ENCODE measurements at places on chromosomes 5 and 9.

DNA sequence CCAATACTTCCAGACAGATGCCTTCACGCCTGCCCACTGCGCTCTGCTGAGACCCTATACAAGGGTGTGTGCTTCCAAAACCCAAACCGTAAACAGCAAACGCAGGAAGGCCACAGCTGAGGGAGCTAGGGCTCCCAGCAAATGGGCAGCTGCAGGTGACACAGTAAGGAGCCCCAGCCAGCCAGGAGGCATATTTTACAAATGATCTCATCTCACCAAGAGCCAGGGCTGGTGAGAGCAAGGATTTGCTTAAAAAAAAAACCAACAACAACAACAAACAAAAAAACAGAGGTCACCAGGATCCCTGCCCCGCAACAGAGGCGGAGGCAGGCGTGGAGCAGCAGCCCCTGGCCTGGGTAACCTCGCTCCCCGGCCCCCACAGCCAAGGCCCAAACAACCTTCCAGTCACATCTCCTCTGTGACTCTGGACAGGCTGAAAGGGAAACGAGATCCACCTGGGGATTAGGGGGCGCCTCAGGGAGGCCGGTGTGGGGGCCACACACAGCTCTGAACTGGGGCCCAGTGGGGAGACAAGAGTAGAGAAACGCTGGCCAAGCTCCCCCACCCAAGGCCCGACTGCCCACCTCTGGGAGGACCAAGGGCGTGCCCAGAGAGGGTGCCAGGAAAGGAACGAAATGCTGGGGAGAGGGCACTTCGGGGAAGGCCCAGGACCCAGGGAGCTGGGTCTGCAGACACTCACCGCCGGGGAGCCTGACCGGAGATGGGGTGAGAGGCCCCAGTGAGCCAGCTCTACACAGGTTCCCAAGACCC, 3.3 kb downstream of the NACC2 start:
- no peak for DNase-seq

DNA sequence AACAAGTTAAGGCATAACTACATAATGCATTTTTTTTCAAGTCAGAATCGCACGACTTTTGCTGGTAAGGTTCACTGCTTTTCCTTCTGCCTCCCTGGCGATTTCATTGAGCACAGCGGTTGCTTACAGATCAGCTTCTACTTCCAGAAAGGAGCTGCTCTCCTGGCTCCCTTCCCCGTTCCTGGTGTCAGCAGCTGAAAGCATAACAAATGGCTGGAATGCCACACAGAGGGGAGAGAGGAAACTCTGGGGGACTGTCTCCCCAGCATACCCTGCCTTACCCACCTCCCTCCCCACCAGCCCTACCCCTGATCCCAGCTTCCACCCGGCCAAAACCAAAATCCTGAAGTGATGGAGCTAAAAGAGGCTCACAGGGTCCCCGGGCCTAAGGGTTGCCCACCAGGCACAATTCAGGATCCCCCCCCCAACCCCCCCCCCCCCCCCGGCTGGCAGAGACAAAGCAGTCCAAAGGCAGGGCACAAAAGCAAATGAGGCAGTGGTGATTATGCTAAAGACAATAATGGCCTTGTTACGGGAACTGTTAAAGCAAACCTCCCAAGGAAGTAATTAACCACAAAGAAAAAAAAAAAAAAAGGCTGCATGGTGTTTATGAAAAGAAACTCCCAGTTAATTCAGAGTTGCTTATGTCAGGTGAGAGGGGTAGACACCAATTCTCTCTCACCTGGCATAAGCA, 126.1 kb upstream of the WWC1 start:
- DNase-seq: no peak

DNA sequence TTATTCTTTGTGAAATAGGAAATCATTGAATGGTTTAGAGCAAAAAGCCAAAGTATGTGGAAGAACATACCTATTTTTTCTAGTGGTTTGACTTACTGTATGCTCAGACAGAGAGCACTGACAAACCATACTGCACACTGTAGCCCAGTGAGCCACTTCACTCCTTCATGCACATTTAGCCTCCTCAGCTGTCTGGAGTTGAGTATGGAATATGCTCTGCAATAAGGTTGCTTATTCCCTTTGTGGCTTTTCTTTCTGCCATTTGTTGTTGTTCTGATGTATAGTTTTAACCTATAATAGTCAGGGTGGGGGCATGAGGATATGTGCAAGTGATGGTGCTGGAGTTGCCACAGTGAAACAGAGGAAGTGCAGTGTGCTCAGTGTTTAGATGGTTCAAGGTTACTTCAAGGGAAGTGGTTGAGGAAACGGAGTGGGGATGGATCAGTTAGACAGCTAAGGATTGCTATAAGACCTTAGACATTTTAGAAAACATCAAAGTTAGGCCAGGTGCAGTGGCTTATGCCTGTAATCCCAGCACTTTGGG, 100.7 kb downstream of the CDC42SE2 start:
- no peak for DNase-seq

- DNase-seq: no peak
Measured at GRCh38 chr5:150266871-150267291, 22.7 kb downstream of the CAMK2A start.

GRCh38 chr9:18274693-18275092, 199.3 kb upstream of the ADAMTSL1 start:
- peak; percentile 37 for DNase-seq

DNA sequence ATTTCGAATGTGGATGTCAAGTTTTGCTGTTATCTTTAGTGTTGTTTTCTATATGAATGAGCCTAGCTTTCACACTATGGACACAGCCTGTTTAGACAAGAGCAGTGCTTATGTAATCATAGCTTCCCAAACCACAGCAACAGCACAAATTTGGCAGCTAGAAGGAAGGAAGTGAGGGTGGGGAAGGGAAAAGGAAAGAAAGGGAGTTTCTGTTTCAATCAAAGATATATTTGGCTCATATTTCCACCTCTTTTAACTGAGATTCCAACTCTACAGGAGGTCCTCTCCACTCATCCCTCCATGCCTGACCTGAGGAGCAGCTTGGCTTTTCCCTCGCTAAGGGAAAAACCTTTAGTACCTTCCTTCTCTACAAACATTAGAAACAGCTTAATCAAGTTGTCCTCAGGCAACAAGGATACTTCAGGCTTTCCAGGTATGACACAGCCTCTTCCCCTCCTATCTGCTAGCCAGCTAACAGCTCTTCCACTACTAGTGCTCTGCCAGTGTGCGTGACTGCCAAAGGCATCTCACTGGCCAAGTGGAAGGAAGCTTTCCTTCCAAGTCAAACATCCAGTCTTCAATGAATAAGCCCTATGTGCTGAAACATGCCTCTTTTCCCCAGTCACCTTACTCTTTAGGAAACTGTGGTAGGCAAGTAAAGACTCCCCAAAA, 268.6 kb upstream of the PTGER4 start:
- no peak for DNase-seq

GRCh38 chr9:70588999-70589398, 174.5 kb upstream of the KLF9 start:
- no peak for DNase-seq

DNA sequence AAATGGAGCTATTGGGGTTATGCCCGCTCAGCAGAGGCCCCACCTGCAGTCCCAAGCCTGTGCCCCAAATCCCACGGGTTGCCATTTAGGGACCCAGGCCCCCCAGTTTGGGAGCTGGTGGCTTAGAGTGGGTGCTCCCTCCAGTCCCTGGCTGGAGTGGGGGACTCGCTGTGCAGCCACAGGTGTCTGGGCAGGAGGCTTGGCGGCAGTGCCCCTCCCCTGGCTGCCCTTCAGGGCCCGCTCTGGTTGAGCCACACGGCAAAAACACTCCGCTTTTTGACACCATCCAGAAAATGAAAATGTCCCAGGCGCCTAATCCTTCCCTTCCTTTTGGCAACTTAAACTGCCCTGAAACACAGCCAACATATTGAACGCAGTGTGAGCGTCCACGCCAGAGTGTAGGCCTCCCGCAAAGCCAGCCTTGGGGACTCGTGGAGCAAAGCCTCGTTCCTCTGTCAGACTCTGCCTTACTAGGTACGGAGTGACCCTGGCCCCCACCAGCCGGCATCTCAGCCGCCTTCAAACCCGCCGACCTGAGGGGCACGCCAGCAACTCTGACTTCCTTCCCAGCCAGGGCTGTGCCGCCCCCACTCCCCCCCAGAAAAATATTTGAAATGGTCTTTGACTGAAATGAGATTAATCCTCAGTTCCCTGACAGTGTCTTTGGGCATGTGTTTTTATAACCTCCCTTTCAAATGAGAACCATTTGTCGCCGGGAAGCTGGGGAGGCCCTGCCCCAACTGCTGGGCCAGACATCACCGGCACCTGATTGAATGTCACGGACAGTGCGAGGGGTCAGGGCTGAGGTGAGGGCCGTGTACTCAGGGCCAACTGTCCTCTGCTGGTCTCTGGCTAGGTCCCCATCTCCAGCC, 98.5 kb upstream of the LMX1B start:
- no peak for DNase-seq

DNA sequence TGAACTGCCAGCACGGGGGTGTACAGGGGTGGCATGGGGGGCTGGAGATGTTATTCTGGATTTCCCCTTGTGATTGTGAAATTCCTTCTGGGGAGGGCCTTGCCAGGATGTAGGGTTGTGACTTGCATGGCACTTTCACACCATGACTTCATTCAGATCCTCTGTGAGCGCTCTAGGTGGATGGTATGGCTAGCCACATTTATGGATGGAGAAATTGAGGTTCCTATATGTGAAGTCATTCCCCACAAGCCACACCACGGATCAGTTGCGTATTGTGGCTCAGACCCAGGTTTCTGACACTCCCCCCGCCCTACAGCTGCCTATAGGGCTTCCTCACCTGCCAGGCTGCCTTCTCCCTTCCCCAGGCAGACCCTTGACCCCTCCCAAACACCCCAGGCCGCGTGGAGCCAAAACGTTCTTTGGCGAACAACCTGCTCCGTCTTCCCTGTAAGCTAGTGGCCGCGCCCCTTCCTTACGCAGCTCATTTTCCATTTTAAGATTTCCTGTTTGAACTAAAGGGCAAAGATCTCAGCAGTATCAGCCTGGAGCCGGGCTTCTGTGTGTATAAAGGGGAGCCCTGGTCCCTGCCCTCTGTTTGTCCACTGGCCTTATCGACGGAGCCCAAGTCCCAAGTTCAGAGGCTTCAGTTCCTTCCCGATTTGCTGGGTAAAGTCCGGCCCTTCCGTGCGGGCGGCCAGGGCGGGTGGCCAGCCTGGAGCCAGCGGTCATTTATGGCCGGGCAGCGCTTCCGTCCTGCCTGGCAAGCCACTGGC, 97.8 kb upstream of the KLF4 start:
- no peak for DNase-seq

- DNase-seq: no peak
Measured at GRCh38 chr9:93467062-93467416, 13.7 kb upstream of the FAM120AOS start.

- DNase-seq: no peak
Measured at GRCh38 chr5:170591054-170591453, 87.2 kb downstream of the KCNIP1 start.

DNA sequence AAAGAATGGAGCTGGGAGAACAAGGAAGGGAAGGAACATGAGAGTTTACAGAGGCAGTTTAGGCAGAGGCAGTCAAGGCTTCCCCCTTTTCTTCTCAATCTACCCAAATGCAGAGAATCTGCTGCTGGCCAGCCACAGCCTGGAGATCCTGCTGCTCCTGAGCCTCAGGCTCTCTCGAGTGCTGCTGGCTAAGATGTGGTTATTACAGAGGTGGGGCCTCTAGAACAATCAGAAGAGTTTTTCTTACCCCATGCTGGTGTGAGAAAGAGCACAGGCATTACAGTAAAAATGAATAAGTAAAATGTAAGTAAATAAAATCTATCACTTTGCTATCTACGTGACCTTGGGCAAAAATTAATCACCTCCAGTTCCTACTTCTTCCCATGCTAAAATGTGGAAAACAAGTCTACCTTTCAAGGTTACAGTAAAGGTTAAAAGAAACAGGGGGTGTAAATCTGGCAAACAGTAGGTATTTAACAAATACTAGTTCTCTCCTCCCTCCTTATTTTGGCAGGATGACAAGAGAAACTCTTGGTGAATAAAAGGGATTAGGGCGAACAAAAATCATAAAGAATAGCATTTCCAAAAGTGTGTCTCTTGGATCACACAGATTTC, 31.1 kb downstream of the FBXW11 start:
- DNase-seq: peak; percentile 36

- peak; percentile 59 for DNase-seq
Measured at GRCh38 chr5:59209758-59210359, 627.0 kb downstream of the RAB3C start.

- DNase-seq: no peak
Measured at GRCh38 chr5:33146881-33147280, 293.9 kb upstream of the TARS1 start.

DNA sequence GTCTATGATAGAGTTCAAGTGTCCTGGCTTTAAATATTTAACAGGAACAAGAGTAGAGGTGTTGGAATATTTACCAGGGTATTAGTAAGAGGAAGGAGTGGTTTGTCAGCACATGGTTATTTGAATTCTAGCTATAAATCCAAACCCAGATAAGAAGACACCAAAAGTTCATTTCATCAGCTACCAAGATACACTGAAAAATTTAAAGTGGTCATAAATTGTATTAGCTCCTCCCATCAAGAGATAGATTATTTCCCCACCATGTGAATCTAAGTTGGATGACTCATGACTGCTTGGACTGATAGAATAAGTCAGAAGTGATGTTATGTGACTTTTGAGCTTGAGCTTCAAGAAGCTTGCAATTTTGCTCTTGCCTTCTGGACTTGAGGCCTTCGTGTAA, 72.1 kb upstream of the GRAMD2B start:
- no peak for DNase-seq

GRCh38 chr5:77390221-77390620, 101.9 kb downstream of the WDR41 start:
- peak; percentile 20 for DNase-seq

- DNase-seq: no peak
Measured at GRCh38 chr9:109311286-109311685, 9.6 kb downstream of the EPB41L4B start.

GRCh38 chr5:43572357-43572756, 15.5 kb upstream of the PAIP1 start:
- DNase-seq: no peak

GRCh38 chr9:113479174-113479621, 15.7 kb downstream of the RGS3 start:
- no peak for DNase-seq

DNA sequence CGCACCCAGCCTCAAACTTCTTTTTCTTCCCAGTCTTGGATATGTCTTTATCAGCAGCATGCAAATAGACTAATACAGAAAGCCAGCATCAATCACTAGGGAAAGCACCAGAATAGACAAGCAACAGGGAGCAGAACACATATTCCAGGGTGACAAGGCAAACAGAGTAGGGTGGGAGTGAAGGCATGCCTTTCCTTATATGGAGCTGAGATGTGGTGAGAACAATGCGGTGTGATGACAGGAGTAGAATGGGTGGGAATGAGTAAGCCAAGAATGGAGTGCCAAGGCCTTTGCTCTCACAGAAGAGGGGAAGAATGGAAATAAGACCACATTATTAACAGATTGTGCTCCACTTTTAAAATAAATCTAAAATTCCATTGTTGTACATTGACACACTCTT, 115.6 kb downstream of the CETN3 start:
- no peak for DNase-seq

Measured in skeletal muscle cell (primary cell).